Stimulated activated CD4-positive, alpha-beta T cell treated with anti-CD3 and anti-CD28 coated beads, Interleukin-1b, Interleukin-23, amount 100 ng/mL, for 4 hours (primary cell): ENCODE measurements at places on chromosomes 3 and 15.
A peak's percentile ranks its signal among the peaks of the same experiment; 100 is the strongest.

DNA sequence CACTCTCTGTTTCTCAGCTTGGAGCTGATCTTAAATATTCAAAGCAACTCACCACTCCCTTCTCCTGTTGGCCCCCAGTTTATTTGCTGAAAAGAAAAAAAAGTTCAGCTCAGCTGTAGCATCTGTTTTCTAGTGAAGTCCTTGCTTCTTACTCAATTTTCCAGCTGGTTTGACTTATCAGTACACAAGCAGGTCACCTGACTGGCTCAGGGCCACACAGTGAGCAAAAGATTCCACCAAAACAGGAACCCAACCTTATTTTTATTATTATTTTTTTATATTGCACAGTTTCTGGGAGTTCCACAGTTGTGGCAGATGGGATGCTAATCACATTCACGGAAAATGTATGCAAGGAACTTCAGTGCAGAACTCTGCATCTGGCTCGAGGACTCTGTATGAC, 390.7 kb upstream of the RGMA start:
- no peak for DNase-seq

- no peak for DNase-seq
Measured at GRCh38 chr3:69724722-69725435, 14.4 kb upstream of the MITF start.

DNA sequence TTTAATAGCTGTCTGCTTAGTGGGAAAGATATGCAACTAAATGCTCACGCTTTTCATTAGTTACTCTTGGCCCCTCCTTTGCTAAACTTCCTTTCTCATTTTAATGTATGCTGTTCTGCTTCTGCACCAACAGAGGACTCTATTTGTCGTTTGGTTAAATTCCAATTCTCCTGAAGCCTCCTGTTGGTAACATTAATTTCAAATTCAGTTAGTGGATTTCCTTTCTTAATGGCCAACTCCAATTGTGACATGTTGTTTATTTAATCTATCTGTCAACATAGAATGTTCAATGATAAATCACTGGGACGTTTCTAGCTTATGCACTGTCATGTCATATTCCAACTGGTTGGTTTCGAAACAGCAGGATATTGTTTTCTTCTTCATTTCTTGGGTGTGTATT, 467.4 kb upstream of the BCHE start:
- DNase-seq = no peak

DNA sequence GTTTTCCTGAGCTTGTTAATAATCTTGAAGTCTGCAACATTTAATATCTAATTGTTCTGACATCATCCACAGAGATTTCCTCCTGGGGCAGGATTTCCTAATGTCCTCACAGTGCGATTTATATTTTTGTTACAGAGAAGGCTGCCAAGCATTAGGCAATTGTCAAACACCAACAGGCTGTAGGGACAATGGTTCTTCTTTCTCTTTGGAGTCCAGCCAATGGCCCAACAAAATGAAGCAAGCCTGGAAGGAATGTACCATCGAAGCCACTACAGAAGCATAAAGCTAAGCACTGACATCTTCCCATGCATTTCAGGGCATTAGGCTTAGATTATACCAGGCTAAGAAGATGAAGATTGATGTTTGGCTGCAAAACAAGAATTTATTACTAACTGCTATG, 173.0 kb upstream of the FRMD4B start:
- DNase-seq = no peak

DNA sequence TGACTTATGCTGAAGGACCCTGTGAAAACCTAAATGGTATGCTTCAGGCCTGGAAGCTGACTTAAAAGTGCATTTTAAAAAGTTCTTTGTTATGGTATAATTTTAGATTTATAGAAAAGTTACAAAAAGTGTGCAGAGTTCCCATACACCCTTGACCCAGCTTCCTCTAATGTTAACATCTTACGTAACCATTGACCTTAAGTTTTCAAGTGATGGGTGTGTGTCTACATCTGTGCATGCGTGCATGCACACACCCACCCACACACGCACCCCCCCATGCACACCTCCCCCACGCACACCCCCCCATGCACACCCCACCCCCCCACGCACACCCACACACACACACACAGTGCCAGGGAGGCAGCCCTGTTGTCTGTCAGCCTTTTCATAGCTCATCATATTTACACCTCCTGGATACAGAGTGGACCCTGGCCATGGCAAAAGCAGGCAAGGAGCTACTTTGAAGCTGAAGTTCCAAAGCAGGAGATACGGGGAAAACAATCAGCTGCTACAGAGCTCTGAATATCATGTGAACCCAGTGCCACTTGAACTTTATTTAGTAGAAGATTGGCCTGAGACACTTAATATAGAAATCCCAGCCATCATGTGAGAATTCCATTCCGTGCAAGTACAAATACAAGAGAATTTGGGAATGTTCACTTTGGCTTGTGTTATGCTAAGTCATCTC, 30.0 kb upstream of the TRAK1 start:
- no peak for DNase-seq

GRCh38 chr15:28125673-28126651, 26.8 kb upstream of the OCA2 start:
- DNase-seq = no peak

- DNase-seq = no peak
Measured at GRCh38 chr3:47425959-47426358, 45.1 kb downstream of the PTPN23 start.

DNA sequence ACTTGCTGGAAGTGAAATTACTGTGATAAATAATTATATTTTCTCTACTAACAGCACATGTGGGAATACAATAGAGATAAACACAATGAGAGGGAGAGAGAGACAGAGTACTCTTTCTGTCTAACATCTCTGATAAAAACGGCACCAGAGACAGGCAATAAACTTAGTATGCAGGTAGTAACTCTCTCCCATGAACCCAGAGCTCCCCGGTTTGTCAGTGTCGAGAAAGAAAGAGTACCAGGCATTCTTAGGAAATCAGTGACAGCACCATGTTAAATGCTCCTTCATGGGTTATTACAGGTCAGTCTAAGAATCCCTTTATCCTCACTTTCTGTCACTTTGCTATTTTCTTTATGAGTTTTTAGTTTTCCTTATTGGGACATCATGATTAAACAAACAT, 110.7 kb upstream of the EPHA3 start:
- DNase-seq = no peak

GRCh38 chr3:188154014-188154808, at the start of gene LPP:
Gene LPP (plus strand): TSS chr3:188154157. CDS start chr3:188406121, 251,964 bp downstream.
- DNase-seq = peak; percentile 69

GRCh38 chr3:130789782-130790322, 43.2 kb upstream of the PIK3R4 start:
- DNase-seq = no peak

GRCh38 chr3:47347217-47347801, 33.5 kb upstream of the PTPN23 start:
- DNase-seq = no peak

DNA sequence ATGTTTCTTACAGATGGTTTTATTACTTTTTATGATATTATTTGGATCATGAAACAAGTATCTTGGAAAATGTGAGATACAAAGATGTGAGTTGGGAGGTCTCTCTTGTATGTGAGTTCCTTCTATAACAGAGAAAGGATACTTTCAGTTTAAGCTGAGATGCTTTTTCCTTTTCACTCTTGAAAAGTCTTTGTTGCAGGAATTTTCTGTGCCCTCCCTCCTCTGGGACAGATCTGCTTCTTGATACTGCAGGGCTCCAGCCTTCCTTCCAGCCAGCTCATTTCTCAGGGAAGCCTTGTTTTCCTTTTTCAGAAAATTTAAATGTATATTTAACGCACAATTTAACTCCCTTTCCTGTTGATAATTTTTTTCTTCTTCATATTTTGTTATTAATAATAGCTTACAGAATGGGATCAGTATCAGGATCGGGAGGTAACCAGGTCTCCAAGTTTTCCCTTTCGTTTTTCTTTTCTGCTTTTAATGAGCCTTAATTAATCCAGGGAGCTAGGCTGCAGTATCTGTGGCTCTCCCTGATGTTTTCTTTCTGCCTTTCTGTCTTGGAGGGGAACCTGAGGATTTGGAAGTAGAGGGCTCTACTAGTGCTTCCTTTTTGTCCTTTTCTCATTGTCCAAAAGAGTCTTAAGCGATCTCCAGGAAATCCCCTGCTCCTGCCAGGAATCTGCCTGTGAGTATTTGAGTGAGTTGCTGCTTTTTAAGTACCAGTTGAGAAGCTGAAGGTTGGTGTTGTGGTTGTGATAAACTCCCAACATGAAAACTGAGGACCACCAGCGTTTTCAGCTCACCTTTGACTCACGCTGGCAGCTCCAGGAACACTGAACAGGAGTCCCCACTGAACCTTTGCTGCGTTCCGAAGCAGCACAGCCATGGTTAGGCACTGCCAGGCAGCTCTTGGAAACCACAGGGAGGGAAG, 105.7 kb downstream of the IGF1R start:
- DNase-seq = no peak

GRCh38 chr3:128051837-128052594, at the start of gene SEC61A1:
Gene SEC61A1 (plus strand): TSS chr3:128052437. CDS start chr3:128052553, 116 bp downstream.
- peak; percentile 95 for DNase-seq

DNA sequence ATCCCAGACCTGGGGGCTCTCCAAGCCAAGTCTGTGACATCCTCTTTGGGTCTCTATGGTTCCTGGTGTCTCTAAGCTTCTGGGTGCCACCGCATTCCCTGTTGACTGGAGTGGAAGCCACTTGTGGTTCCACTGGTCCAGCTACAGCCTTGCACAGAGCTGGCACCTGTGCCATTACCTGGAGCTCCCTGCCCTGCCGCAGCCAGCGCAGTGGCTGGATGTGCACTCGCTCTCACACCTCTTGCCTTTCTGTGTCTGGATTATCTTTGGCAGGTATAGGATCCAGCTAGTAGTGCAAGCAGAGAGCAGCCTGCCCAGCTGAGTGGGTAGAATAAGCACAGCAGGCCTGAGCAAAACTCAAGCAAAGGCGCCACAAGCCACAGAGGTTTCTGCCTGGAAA, 1635.5 kb downstream of the OTOL1 start:
- DNase-seq = no peak

- no peak for DNase-seq
Measured at GRCh38 chr3:27528791-27529190, 44.6 kb upstream of the SLC4A7 start.

- DNase-seq = no peak
Measured at GRCh38 chr15:78895471-78895870, 22.8 kb downstream of the MORF4L1 start.

- no peak for DNase-seq
Measured at GRCh38 chr3:11375333-11376088, 103.3 kb downstream of the ATG7 start.

DNA sequence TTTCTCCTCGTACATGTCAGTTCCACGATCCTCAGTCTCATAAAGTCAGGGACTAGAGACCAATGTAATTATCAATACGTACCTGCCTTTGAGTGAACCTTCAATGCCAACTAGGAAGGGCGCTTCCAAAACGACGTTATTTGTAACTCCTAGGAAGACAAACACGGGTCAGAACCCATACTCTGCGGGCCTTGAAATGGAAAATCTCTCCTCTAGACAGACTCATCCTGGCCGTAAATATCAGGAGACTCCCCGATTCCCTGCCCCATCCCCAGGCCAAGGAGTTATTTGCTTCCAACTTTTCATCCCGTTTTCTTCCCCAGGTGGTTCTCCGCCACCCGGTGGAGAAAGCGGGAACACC, 578 bp downstream of the OIP5 start:
- no peak for DNase-seq

- peak; percentile 14 for DNase-seq
Measured at GRCh38 chr15:79185199-79185598, 94.6 kb upstream of the RASGRF1 start.

DNA sequence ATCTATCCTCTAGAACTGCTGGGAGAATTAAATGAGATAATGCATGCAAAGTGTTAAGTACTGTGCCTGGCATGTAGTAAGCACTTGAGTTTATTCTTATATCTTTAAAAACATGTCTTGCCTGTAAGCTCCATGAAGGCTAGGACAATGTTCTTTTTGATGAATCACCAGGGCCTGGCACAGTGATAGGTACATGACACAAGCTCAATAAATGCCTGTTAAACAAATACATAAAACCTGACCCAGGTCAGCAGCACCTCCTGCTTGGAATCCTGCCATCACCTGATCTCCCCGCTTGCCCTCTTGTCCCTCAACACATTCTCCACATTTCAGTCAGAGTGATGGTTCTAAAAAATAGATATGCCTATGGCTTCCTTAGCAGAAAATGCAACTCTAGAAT, 186.8 kb downstream of the CHST2 start:
- DNase-seq = no peak

- peak; percentile 24 for DNase-seq
Measured at GRCh38 chr15:85582131-85583079, 202.0 kb downstream of the AKAP13 start.

DNA sequence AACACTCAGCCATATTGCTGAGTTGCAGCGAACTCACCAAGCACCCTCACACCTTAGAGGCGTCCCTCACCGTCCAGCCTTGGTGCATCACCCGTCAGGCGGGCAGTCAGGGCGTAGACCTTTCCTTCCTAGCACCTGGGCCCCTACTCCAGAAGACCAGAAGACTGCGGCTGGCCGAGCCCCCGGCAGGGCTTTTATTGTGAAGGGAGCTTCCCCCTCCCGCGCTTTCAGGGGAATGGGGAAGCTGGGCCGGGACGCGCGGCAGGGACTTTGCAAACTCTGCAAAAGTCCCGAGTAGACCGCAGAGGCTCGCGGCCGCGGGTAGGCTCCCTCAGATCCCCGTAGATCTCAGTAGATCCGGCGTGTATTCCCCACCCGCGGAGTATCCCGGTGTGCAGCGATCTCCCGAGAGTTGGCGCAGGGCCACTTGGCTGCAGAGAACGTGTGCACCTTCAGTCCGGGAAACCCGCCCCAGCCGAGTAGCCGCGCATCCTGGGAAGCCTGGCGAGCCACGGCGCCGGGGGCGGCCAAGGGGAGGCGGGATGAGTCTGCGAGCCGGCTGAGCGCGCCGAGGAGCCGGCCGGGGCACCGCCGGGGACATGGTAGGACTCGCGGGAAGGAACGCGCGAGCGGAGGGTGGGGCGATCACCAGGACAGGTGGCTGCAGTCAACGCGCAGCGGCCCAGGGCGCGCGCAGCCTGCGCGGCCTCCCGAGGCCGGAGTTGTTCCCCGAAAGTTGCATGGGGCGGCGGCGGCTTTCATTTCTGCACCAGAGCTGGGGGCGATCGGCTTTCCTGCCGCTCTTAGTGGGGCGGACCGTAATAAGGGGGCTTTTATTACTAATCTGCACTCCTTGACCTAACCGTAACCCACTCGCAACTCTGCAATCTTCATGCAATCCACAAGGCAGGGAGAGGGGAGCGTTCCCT, at the start of gene GASK1A:
TSS of gene GASK1A (plus strand) at position 268 of the 929 bp plus-strand sequence. CDS start at position 600, 332 bp downstream.
- DNase-seq = no peak

DNA sequence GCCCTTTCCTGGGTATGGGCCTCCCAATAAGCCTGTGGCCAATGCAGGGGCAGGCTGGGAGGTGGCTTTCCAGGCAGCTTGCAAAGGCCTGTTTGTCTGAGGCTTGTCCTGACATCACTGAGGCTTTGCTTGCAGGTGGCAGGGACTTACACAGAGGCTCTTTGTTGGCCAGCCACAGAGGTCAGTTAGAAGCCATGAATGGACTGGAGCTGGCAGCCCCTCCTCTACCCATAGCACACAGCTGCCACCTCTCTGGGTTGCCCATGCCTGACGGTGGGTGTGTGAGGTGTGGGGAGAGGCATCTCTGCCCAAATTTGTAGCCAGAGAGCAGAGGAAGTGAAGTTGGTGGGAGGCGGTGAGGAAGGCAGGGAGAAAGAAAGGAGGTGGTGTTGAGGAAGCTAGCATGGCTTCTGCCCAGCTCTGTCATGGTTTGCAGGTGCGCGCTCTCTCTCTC, 17.1 kb downstream of the LIMD1 start:
- DNase-seq = no peak

GRCh38 chr3:68306571-68306970, 625.8 kb downstream of the TAFA4 start:
- no peak for DNase-seq

GRCh38 chr15:66621491-66622467, 56.0 kb upstream of the LCTL start:
- no peak for DNase-seq

- DNase-seq = no peak
Measured at GRCh38 chr15:87080547-87080946, 1000.9 kb downstream of the AGBL1 start.
